NCI-H748 treated with DMSO at 0.1 percent for 48 hours (cell line): ENCODE measurements at places on chromosomes 5 and 9.

- no peak for DNase-seq
Observed at GRCh38 chr5:69170495-69170894, 3.5 kb downstream of the CCNB1 start.

- no peak for DNase-seq
Observed at GRCh38 chr9:93452710-93453046, 703 bp downstream of the FAM120AOS start.

DNA sequence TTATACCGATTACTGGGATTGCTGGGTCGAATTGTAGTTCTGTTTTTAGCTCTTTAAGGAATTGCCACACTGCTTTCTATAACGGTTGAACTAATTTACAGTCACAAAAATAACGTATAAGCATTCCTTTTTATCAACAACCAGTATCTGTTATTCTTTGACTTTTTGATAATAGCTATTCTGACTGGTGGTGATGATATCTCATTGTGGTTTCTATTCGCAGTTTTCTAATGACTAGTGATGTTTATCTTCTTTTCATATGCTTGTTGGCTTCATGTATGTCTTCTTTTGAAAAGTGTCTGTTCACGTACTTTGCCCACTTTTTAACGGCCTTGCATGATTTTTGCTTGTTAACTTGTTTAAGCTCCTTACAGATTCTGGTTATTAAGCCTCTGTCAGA, 74.4 kb downstream of the FAM174A start:
- peak; percentile 78 for DNase-seq

GRCh38 chr9:34253460-34253837, 74.6 kb downstream of the UBAP1 start:
- DNase-seq, result no peak

DNA sequence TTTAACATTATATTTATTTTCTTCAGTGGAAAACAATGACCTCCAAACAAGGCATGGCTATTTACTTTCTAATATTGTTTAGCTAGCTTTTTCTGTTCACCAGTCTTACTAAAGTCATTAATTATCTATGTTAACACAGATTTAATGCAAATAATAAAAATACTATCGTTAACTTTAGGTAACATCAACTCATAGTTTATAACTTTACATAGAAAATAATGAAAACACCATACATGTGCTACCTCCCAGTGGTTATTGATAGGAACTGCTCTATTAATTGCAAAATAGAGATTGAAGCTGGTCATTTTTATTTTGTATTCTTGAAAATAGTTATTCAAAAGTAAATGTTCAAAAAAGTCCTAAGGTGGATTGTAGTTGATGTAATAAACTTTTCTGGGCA, 78.3 kb upstream of the HCN1 start:
- DNase-seq, result no peak

DNA sequence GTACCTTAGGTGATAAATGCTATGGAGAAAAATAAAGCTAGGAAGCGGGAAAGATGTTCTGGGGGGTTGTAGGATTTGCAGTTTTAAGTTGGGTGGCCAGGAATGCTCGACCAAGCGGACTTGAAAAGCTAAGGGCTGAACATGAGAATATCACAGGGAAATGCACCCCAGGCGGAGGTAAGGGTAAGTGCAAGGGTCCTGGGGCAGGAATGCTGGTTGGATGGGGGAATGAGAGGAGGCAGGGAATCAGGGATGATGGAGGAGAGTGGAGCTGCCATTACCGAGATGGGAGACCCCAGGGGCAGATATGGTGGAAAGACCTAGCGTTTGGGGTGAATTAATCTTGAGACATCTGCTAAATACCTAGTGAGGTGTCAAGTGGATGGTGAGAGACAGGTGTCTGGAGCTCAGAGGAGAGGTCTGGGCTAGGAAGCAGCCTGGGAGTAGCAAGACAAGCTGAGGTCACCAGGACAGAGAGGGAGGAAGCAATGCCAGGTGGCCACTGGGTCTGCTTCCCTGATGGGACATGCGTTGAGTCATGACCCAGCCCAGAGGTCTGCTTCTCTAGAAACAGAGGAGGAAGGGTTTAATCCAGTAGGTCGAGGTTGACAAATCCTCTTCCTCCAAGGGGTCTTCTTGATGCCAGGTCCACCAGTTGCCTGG, 77.7 kb upstream of the ASS1 start:
- DNase-seq, result no peak

GRCh38 chr9:131812116-131812790, 72.4 kb upstream of the RAPGEF1 start:
- DNase-seq, result no peak

- DNase-seq, result peak; percentile 28
Observed at GRCh38 chr5:7762267-7762666, 88.7 kb downstream of the CFAP90 start.

DNA sequence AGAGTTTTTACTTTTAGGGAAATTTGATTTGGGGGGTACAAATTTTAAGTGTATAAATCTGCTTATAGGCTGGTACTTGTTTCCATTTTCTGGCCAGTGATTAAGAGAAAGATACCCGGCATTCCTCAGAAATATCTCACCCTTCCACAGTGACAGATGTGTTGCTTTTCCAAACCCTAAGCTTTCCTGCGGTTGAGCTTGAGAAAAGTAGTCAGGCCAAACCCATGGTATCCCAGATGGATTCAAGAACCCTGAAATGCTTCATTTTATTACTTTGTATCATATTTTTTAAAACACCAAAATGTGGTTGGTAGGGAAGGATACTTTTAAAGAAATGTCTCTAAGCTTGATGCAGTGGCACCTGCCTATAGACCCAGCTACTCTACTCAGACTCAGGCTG, 23.5 kb downstream of the SPTAN1 start:
- no peak for DNase-seq

DNA sequence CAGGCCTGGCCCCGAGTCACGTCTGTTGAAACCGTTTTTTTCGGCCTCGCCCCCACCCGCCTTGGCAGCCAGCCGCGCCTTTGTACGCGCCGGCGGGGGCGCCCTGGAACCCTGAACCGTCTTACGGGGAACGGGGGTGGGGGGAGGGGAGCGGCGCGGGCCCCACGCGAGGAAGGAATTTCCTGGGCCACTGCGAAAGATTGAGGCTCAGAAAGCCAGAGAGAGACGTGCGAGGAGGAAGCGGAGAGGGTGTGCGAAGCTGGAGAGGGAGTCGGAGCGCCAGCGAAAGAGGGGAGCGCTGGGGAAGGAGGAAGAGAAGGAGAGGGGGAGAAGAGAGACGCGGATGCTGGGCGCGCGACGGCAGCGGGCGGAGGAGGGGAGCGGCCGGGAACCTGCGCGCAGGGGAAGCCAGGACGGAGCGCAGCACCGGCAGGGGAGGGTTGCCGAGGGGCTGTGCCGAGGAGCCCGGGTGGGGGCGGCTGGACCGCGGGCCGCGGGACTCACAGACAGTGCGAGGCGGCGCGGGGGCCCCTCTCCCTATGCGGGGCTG, 4.6 kb upstream of the PRDM12 start:
- no peak for DNase-seq

- no peak for DNase-seq
Observed at GRCh38 chr9:124899845-124900244, 37.9 kb downstream of the ARPC5L start.

- peak; percentile 82 for DNase-seq
Observed at GRCh38 chr9:12774861-12775678, at the start of gene LURAP1L. TSS of gene LURAP1L (plus strand) at chr9:12775020. CDS start at chr9:12775716, 696 bp downstream.

GRCh38 chr9:93022721-93023520, 35.6 kb upstream of the SUSD3 start:
- DNase-seq, result no peak

- no peak for DNase-seq
Observed at GRCh38 chr5:60356745-60357144, 343.2 kb downstream of the DEPDC1B start.

- no peak for DNase-seq
Observed at GRCh38 chr5:153823036-153823435, 215.7 kb downstream of the FAM114A2 start.

DNA sequence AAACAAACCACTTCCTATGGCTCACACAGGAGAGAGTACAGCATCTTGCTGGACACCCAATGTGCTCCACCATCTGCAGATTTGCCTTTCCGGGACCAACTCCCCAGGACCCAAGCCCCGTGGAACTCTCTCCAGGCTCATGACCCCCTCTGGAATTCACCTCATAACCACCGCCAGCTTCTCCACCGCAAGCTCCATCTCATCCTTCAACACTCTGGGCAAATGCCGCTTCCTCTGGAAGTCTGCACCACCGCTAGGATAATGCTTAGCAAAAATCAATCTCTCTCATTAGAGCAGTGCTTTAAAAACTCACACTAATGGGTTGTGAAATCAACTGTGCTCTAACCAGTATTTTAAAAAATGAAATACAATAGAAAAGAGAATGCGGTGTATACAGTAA, 150.0 kb downstream of the COL23A1 start:
- DNase-seq, result no peak

GRCh38 chr5:5678909-5679308, 256.4 kb downstream of the ICE1 start:
- DNase-seq, result no peak

DNA sequence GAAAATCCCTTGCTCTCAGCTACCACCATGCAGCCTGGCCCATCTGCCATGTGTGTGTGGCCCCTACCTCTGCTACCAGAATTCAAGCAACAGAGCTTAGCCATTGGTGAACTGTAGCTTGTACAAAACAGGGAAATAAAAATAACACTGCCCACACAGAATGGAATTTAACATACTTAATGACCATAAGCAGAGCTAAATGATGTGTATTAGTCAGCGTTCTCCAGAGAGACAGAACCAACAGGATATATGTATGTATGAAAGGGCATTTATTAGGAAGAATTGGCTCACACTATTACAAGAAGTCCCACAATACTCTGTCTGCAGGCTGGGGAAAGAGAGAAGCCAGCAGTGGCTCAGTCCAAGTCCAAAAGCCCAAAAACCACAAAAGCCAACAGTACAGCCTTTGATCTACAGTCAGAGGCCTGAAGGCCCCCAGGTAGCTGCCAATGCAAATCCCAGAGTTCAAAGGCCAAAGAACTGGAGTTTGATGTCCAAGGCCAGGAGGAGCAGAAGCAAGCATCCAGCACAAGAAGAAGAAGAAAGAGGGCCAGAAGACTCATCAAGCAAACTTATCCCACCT, 318.8 kb downstream of the DNAH5 start:
- no peak for DNase-seq

DNA sequence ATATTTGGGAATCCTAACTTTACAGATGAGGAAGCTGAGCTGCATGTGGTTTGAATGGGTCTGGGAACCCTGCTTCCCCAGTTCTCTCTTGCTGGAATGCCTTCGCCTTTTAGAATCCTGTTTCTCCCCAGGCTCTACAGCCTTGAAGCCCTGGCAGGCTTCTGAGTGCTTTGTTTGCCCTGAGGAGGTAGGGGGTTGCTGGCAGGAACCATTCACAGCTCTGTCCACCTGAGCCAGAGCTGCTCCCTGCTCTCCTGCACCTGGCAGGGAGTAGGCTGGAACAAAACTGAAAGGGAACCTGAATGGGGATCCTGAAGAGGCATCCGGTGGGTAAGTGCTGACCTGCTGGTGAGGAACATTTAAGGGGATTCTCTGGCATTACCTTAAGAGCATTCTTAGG, 33.0 kb downstream of the KIF4B start:
- DNase-seq, result no peak

DNA sequence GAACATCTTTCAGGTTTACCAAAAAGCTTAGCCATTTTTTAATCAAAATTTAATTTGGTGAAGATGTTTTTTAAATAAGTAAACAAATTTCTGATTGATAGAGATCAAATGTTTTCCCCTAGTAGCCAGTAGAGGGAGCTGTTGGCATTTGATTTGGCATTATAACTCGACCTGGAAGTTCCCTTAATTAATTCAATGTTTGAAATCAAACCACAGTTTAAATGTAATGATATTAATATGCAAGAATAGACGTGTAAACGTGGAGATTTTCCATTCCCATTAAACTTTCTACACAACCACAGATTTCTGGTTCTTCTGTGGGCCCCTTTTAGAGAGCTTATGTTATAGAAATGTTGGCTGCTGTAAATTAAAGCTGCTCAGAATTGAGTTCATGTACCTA, 148.1 kb upstream of the MPDZ start:
- DNase-seq, result peak; percentile 81

GRCh38 chr5:158170060-158170459, 311.1 kb upstream of the CLINT1 start:
- no peak for DNase-seq

DNA sequence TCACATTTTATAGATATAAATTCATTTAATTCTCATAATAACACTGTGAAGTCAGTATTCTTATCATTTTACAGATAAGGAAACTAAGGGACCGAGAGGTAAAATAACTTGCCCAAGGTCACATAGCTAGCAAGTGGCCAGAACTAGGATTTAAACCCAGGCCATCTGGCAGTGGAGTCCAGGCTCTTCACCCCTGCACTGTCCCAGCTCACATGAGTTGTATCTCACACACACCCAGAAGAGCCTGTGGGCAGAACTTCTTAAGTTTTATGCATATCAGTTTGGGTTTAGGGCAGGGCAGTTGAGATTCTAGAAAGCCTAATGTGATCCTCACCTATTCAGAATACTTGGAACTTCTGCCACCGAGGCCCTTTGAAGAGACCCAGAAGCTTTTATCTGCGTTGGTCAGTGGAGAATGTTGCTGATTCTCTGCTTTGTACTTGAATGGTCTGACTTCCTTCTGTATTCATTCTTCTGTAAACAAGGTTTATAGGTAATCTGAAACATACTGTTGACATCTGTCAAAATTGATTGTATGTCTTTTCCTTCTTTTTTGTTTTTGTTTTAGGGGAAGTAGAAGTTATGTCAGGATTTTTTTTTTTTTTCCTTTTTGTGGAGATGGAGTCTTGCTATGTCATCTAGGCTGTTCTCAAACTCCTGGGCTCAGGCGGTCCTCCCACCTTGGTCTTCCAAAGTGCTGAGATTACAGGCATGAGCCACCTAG, 75.8 kb downstream of the KIAA1958 start:
- no peak for DNase-seq

- DNase-seq, result no peak
Observed at GRCh38 chr9:20659474-20659967, 24.5 kb upstream of the FOCAD start.

DNA sequence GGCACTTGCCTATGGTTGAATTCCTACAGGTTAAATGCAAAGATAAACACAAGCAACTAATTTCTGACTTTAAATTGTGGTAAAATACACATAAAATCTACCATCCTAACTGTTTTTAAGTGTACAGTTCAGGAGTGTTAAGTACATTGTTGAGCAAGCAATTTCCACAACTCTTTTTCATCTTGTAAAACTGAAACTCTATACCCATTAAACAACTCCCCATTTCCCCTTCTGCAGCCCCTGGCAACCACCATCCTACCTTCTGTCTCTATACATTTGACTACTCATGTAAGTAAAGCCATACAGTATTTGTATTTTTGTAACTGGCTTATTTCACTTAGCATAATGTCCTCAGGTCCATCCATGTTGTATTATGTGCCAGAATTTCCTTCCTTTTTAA, 38.5 kb upstream of the STX17 start:
- DNase-seq, result no peak

- DNase-seq, result no peak
Observed at GRCh38 chr5:112549605-112550166, 130.6 kb upstream of the EPB41L4A start.

GRCh38 chr9:27428551-27428950, 95.5 kb upstream of the IFNK start:
- DNase-seq, result no peak

DNA sequence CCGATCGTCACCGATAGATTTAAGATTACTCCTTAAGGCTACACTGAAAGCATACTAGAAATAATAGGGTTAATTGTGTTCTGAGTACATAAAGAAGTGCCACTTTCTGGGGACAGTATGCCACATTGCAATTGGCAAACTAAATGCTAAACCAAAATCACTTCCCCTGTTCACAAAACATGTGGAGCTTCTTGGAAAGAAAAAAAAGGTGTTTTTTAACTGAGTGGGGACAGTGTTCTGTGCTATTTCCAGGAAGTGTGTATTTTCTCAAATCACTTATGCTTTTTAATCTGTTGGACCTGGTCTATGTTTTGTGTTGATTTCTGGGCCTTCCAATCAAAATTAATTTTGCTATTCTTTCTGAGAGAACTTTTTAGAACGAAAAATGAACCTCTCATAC, 149.3 kb upstream of the MPDZ start:
- DNase-seq, result no peak
